ENCODE measurements at places on chromosomes 12 and 14. TPM values are rescaled to one million over a fixed set of nuclear protein-coding genes. Genes with fewer than 3 reads are reported as not detected.

- no peaks in the 10 kb centered on the region for H3K36me3 ChIP-seq
- H3K27me3 ChIP-seq: no peaks in the 10 kb centered on the region
- no peaks in the 10 kb centered on the region for H3K4me1 ChIP-seq
- no peak overlapping the region for H3K27ac ChIP-seq
Measured at GRCh38 chr14:26323869-26324268, 274.0 kb downstream of the NOVA1 start.

GRCh38 chr14:57352396-57353170, 37.8 kb upstream of the NAA30 start:
- H3K27ac ChIP-seq: no peak overlapping the region
- H3K4me3 ChIP-seq: no peak overlapping the region
- H3K4me1 ChIP-seq: no peaks in the 10 kb centered on the region
- H3K27me3 ChIP-seq: no peaks in the 10 kb centered on the region
- H3K36me3 ChIP-seq: no peaks in the 10 kb centered on the region
- no peak for DNase-seq

DNA sequence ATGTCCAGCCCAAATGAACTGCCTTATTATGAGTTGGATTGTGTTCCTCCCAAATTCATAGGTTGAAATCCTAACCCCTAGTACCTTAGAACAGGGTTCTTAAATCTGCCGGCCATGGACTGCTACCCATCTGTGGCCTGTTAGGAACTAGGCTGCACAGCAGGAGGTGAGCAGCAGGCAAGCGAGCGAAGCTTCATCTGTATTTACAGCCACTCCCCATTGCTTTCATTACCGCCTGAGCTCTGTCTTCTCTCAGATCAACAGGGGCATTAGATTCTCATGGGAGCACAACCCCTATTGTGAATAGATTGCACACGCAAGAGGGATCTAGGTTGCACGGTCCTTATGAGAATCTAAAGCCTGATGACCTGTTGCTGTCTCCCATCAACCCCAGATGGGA, 9.8 kb upstream of the EML5 start:
- H3K36me3 ChIP-seq: no peaks in the 10 kb centered on the region
- no peak overlapping the region for H3K4me3 ChIP-seq
- H3K27ac ChIP-seq: no peak overlapping the region
- H3K4me1 ChIP-seq: no peaks in the 10 kb centered on the region
- no peaks in the 10 kb centered on the region for H3K27me3 ChIP-seq

GRCh38 chr14:56274556-56274955, 156.3 kb downstream of the PELI2 start:
- no peak overlapping the region for H3K4me3 ChIP-seq
- H3K27me3 ChIP-seq: no peaks in the 10 kb centered on the region
- H3K27ac ChIP-seq: no peak overlapping the region
- no peaks in the 10 kb centered on the region for H3K36me3 ChIP-seq
- H3K4me1 ChIP-seq: no peaks in the 10 kb centered on the region

GRCh38 chr14:60878536-60878935, 102.3 kb downstream of the TRMT5 start:
- no peaks in the 10 kb centered on the region for H3K36me3 ChIP-seq
- no peaks in the 10 kb centered on the region for H3K4me1 ChIP-seq
- H3K4me3 ChIP-seq: no peak overlapping the region
- DNase-seq: no peak
- H3K27me3 ChIP-seq: no peaks in the 10 kb centered on the region
- no peak overlapping the region for H3K27ac ChIP-seq

Gene EVL
- polyA plus RNA-seq: 33.5 TPM
